ENCODE measurements at places on chromosomes 2 and 18. TPM values are rescaled to one million over a fixed set of nuclear protein-coding genes. Genes with fewer than 3 reads are reported as not detected.

ASAP2 gene
- 49.8 TPM for total RNA-seq

MEP1B gene
- total RNA-seq: 0.10 TPM

DSG2 gene
- total RNA-seq: 57.7 TPM

REG1B gene
- total RNA-seq: not detected

TUBA4B gene
- 0.20 TPM for total RNA-seq

ZBTB14 gene
- 6.6 TPM for total RNA-seq

ITGB6 gene
- 0.66 TPM for total RNA-seq

FIGN gene
- 2.7 TPM for total RNA-seq

CIB4 gene
- total RNA-seq: 0.16 TPM

MOGAT1 gene
- not detected for total RNA-seq

CTDP1 gene
- 15.7 TPM for total RNA-seq

VSNL1 gene
- not detected for total RNA-seq

RPRM gene
- not detected for total RNA-seq

C2orf81 gene
- 3.1 TPM for total RNA-seq

RNMT gene
- 18.2 TPM for total RNA-seq

CHRNG gene
- total RNA-seq: not detected

MEIS1 gene
- 2.2 TPM for total RNA-seq

CAPN14 gene
- total RNA-seq: 0.05 TPM

ABCB11 gene
- total RNA-seq: 0.02 TPM

VRK2 gene
- 28.2 TPM for total RNA-seq

SCTR gene
- total RNA-seq: not detected

TMEM178A gene
- 0.08 TPM for total RNA-seq

CPO gene
- total RNA-seq: not detected

NDUFB3 gene
- 145 TPM for total RNA-seq

COLEC12 gene
- 0.06 TPM for total RNA-seq

CCDC141 gene
- not detected for total RNA-seq

SERPINB4 gene
- 0.15 TPM for total RNA-seq

STAMBP gene
- 52.6 TPM for total RNA-seq

RUFY4 gene
- total RNA-seq: 0.09 TPM

B4GALT6 gene
- total RNA-seq: 4.2 TPM

CCDC138 gene
- 7.0 TPM for total RNA-seq

RIT2 gene
- not detected for total RNA-seq

PJVK gene
- 1.5 TPM for total RNA-seq

INPP1 gene
- 33.8 TPM for total RNA-seq

ZBTB7C gene
- 0.23 TPM for total RNA-seq

HOXD4 gene
- total RNA-seq: 0.61 TPM

FAP gene
- total RNA-seq: not detected

ANTXR1 gene
- 137 TPM for total RNA-seq

LRP2 gene
- total RNA-seq: 0.02 TPM

LYPD6 gene
- total RNA-seq: 0.08 TPM

HS6ST1 gene
- total RNA-seq: 12.2 TPM

ZNF804A gene
- not detected for total RNA-seq

SOX11 gene
- not detected for total RNA-seq

TFCP2L1 gene
- 23.9 TPM for total RNA-seq

SCYGR4 gene
- total RNA-seq: not detected

TCF7L1 gene
- total RNA-seq: 10.9 TPM
